NB4 (cell line): ENCODE measurements at places on chromosomes 6 and 20.

GRCh38 chr6:82917346-82918064 lies 148.1 kb downstream of the UBE3D start:
- no peak for DNase-seq

GRCh38 chr6:128204616-128205015 lies 303.8 kb upstream of the THEMIS start:
- DNase-seq: no peak

DNA sequence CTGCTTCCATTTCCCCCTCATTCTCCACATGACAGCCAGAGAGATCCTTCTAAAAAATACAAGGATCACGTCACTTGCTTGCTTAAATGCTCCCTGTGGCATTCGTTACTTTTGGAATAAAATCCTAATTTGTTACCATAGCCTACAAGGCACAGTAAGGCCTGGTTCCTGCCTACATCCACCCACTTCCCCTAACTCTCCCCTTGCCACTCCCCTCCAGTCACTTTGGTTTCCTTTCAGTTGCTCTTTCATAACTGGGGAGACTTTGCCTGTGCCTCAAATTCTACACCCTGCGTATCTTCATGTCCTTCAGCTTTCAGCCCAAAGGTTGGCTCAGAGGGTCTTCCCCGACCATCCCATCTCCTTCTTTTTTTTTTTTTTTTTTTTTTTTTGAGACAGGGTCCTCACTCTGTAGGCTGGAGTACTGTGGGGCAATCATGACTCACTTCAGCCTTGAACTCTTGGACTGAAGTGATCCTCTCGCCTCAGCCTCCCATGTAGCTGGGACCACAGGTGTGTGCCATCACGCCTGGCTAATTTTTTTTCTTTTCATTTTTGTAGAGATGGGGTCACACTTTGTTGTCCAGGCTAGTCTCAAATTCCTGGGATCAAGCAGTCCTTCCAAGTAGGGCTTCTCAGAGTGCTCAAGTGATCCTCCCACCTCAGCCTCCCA lies 12.5 kb downstream of the ID1 start:
- DNase-seq: peak; percentile 83

DNA sequence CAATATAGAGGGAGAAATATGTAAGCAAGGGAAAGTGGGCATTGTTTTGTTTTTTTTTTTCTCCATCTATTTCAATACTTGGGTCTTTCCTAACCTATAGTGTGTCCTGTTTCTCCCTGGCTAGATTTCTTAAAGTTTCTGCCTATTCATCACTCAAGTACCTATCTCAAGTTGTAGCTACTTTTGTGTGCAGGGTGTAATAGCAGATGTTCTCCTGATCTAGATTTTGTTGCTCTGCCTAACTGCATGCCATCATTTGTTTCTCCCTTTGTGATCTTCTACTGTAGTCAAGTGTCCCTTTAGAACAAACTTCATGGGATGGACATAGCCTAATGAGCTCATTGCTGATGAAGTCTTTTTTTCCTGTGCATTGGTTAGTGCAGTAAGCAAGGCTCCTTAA lies 45.8 kb downstream of the TOP1 start:
- DNase-seq: no peak

- DNase-seq: peak; percentile 94
Measured at GRCh38 chr6:108635505-108636226, 74.9 kb downstream of the FOXO3 start.

DNA sequence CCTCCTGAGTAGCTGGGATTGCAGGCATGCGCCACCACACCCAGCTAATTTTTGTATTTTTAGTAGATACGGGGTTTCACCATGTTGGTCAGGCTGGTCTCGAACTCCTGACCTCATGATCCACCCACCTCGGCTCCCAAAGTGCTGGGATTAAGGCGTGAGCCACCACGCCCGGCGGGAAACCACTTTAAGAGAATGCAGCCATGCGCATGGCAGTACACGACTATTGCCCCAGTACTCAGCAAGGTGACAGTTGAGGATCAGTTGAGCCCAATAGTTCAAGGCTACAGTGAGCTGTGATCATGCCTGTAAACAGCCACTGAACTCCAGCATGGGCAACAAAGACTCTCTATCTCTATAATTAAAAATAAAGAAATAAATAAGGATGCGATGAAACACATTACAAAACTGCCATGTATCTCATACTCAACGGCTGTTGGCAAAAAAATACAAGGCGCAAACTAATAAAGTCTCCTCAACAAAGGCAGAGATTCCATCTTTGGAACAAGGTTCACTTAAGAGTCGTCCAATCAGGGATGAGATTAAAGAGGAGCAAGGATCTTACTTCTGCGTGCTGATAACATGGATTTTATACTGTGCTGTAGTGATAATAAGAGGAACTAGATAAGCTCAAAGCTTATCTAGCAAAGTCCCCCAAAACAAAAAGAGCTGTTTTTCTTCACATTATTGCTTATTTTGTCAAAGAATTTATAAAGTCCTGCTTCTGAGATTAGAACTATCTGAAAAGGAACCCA lies 51.1 kb downstream of the STAU1 start:
- DNase-seq: no peak

GRCh38 chr6:36829919-36830544 lies 9.2 kb downstream of the CPNE5 start:
- no peak for DNase-seq

DNA sequence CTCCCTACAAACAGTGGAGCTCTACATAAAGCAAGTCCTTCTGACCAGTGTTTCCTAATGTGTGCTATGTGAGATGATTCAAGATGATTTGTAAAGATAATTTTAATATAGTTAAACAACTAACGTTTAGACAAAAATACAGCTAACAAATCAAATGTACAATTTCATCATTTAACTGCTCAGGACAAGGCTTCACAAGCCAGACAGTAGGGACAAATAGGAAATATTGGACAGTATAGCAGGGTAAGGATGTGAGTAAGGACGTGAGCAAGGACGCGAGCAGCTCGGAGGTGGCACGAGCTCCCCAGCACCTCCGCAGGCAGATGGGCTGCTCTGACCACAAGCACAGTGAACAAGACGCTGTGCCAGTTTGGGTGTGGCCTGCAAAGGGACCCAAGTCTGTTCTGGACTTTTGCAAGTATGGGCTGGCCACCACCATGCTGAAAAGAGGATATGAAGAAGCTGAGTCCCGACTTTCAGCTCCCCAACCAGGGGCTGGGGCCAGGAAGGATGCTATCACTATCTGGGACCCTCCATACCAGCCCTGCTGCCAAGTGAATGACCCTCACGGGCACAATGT lies 14.5 kb downstream of the DIDO1 start:
- no peak for DNase-seq
